Endothelial cell of coronary artery (primary cell): ENCODE measurements at places on chromosomes 7 and 10. TPM values are rescaled to one million over a fixed set of nuclear protein-coding genes. Genes with fewer than 3 reads are reported as not detected.

CYP2E1 gene
- total RNA-seq = 0.47 TPM in 1 of 2 replicates, not detected in the other

LRRN3 gene
- 0.19 TPM in 1 of 2 replicates, not detected in the other for total RNA-seq

GBX1 gene
- total RNA-seq = not detected in 2 replicates

NEUROG3 gene
- total RNA-seq = not detected in 2 replicates

HTR7 gene
- total RNA-seq = 0.27 and 0.47 TPM in 2 replicates

UCMA gene
- total RNA-seq = not detected in 2 replicates

CYP3A4 gene
- total RNA-seq = not detected in 2 replicates

TRIL gene
- under 0.01 and 0.09 TPM in 2 replicates for total RNA-seq

KEL gene
- under 0.01 TPM in 1 of 2 replicates, not detected in the other for total RNA-seq

WNT8B gene
- not detected in 2 replicates for total RNA-seq

ARHGEF5 gene
- 0.45 and 0.94 TPM in 2 replicates for total RNA-seq

C10orf62 gene
- not detected in 2 replicates for total RNA-seq

LBX1 gene
- not detected in 2 replicates for total RNA-seq
